Esophagus squamous epithelium (tissue), 5 donors: ENCODE measurements at places on chromosomes 16 and 17.

- no peak for DNase-seq
These were observed 506.7 kb downstream of the HAPSTR1 start for GRCh38 chr16:9597967-9598730.

DNA sequence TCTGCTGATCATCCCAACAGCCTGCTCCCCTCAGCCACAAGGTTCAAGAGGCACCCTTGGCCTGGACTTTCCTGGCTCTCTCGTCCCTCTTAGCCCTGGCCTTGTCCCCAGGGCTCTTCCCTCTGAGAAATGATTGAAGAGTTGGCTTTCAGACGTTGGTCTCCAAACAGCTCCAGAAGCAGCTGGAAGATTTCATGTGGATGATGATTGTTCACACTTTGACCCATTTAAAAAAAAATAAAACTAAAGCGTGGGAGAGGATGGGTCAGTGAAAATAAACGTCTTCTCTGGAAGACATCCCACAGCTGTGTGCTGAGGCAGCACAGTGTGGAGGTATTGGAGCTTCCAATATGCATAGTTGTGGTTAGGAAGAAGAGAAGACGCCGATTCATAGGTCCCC, 54.7 kb upstream of the CDH11 start:
- DNase-seq, result no peak

- DNase-seq, result no peak
These were observed 43.0 kb upstream of the ZNF750 start for GRCh38 chr17:82882715-82883418.

- no peak for DNase-seq
These were observed 177.2 kb downstream of the TMEM132E start for GRCh38 chr17:34756637-34757021.

DNA sequence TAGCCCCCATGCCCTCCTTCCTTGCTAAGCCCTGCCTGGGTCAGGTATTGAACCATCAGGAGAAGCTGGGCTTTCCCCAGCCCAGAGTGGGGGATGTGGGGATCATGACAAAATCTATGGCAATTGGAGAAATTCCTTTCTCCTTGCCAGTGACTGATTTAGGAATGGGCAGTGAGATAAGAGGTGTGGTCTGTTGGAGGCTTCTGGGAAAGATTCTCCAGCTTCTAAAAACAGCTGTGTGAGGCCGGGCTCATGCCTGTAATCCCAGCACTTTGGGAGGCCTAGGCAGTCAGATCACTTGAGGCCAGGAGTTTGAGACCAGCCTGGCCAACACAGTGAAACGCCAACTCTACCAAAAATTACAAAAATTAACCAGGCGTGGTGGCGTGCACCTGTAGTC, 69.1 kb downstream of the SRCIN1 start:
- DNase-seq, result no peak

DNA sequence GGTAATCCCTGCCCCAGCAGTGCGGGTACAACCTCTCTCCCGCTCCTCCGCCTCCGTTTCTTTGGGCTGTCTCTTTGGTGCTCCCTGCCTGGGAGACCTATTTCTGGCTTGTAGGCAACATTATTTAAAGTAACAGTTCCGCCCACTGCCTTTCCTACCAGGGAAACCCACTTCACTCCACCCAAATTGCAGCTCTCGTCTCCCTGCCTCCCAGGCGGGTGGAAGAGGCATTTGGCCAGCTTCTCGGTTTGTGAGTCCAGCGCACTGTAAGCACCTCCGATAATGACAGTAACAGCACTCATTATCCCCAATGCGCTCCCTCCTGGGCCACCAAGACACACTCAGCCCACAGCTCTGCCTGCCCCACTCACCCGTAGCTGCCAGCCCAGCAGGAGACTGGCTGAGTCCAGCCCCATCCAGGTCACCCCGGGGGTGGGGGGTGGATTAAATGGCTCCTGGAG, 165.1 kb upstream of the CDC42EP4 start:
- no peak for DNase-seq
